ENCODE measurements at places on chromosomes 5 and 9.

DNA sequence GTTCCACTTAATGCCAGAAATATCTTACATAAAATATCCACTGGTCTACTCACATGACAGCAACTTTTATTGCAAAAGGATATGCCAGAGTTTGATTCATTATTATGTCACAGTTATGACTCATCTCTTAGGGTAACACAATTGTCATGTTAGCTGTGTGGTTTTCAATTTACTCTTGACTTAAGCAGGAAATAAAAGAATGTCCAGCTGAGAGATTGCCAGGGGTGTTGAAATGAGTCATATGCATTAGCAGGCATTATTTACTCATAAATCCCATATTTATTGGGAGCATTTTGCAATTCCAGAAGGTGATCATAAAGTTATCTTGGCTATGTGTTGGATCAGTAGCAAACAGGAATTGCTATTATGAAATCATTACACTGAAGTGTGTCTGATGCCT, 1164.6 kb upstream of the CDH18 start:
- DNase-seq, result peak; percentile 96

- no peak for DNase-seq
Observed at GRCh38 chr9:131668057-131668438, 71.8 kb downstream of the RAPGEF1 start.

DNA sequence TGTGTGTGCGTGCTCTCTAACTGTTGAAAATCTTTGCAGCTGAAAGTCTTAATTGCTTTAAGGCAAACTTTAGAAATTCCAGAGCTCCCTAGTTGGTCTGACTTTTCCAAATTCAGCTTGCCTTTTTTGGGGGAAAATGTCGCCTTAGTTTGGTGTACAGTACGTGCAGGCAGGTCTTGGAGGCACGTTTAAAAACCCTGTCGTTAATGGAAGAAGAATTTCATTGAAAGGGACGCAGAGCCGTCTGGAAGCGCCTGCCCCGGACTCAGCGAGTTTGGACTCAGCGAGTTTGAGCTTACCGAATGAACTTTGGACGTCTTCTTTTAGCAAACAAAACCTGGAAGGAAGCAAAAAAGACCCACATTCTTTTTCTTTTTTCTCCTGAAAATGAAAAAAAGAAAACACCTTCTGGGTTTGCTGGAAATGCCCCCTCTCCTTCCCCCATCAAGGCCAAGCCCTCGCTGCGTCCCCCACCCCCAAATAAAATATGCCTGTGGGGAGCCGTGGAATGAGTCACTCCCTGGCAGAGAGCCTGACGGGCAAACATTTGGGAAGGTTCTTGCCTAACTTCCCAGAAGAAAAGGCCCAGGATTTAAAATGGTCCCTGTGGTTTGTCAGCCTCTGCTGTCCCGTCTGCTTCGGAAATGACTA, 1.5 kb downstream of the NEK6 start:
- peak; percentile 90 for DNase-seq

GRCh38 chr5:54594181-54594580, 76.6 kb downstream of the SNX18 start:
- no peak for DNase-seq

DNA sequence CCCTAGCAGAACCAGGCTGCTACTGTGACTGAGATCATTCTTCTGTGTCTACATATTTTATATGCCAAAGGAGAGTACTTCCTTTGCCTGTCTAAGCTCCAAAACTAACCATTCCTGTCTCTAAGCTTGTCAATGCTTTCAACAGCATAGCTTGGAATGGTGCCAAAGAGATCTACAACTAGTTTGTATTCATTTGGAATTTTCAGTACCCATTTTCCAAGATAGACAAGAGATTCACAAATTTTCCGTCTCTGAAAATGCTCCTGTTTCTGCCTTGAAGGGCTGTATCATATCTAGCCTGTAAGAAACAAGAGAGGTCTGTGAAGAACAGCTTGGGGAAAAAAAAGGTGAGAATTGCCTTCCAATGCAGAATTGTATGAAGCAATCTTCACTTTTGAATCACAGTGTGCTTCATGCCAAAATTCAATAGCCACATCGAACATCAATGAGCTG, 334.4 kb upstream of the ACTBL2 start:
- DNase-seq, result peak; percentile 67

DNA sequence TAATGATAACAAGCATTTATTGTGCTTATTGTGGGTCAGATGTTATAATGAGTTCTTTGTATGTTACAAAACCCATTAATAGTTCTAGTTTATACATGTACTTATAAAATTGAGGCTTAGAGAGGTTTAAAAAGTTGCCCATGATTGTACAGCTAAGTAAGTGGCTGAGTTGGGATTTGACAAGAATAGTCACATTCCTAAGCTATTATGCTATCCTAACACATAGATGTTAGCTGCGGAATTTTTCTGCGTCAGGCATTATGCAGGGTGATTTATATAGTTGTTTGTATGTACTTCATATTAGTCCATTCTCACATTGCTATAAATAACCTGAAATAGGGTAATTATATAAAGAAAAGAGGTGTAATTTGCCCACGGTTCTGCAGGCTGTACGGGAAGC, 12.5 kb downstream of the COMMD10 start:
- peak; percentile 45 for DNase-seq

DNA sequence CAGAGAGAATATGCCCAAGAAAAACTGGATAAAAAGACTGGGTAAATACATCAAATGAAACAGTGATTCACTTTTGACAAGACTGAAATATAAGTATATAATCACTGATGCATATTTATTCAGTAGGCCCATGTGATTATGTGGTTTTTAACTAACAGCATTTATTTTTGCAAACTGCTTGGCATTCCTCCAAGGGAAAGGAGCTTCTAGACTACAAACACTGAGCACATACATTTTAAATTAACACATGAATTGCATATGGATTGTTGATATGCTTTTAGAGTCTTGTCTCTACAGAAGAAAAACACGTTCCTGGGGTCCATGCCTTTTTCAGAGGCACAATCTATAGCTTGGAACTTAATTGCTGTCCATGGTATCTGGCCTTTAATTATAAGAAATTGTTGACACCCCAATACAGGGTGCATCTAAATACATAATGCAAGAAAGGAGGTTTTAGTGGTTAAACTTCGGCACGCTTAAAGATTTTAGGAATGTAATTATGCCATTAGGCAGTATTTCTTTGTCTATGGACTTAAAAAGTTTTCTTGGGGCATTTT, 6.9 kb upstream of the MEIKIN start:
- DNase-seq, result no peak

DNA sequence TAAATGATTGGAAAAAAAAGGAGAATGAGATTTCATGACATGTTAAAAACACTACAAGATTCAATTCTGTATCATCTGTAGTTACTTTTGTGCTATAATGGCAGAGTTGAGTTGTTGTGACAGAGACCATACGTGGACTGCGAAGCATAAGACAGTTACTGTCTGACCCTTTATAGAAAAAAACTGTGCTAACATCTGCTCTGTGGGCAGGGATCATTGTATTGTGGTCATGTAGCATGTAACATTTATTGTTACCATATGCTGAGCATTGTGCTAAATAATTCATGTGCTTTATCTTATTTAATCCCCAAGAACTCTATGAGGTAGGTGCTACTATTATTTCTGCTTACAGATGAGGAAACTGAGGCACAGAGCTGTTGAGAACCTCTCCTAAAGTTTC, 147.3 kb upstream of the HMHB1 start:
- DNase-seq, result no peak

DNA sequence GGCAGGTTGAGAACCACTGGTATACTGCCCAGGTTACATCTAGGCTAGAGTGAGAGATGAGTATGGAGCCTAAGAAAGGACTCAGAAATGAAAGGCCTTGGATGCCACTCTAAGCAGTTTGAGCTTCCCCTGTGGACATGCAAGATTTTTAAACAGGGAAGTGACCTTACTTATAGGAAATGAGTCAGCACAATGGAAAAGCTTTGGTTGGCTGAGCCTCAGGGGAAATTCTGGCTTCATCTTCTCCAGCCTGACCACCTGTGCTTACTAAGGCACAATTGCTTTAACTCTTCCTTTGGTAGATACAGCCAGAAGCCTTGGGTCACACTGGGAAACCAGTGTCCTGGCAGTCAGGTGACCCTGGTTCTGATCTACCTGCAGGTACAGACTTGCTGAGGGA, 380.2 kb upstream of the ZNF462 start:
- peak; percentile 5 for DNase-seq

- DNase-seq, result no peak
Observed at GRCh38 chr9:118268046-118268445, 563.8 kb downstream of the TLR4 start.

DNA sequence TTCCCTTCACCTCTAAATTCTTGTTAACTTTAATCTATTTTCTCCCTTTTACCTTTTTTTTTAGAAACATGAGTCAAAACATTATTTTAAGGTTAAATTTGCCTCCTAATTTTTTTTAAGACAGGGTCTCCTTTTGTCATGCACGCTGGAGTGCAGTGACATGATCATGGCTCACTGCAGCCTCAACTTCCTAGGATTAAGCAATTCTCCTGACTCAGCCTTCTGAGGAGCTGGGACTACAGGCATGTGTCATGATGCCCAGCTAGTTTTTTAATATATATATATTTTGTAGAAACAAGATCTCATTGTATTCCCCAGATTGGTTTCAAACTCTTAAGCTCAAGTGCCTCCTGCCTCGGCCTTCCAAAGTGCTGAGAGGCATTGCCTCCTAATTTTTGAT, 424.7 kb upstream of the FAM174A start:
- no peak for DNase-seq

- DNase-seq, result no peak
Observed at GRCh38 chr5:169695025-169695625, 58.0 kb downstream of the DOCK2 start.

DNA sequence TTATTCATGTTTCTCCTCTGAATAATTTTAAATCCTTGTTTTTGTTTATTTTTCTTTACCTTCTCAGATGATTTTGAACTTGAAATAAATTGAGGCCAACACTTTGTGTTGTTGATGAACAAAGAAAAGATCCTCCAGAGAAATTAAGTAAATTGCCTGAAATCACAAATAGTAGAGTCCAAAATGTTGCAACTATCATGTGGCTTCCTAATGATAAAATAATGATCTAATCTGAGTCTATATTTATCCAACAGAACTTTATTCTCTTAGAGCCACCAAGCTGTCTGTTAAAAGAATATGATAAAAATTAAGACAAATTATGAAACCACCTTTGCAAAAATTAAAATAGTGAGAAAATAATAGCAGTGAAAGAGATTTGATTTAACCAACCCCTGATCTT, 132.2 kb upstream of the SPEF2 start:
- DNase-seq, result no peak

GRCh38 chr5:152380415-152381123, 24.5 kb downstream of the NMUR2 start:
- no peak for DNase-seq

GRCh38 chr5:83800201-83800600, 79.5 kb upstream of the HAPLN1 start:
- no peak for DNase-seq

GRCh38 chr9:100785946-100786345, 208.1 kb downstream of the CAVIN4 start:
- DNase-seq, result no peak

Data from astrocyte (in vitro differentiated cells and primary cell).